GM04504 (cell line): ENCODE measurements at places on chromosomes 12 and 14.

DNA sequence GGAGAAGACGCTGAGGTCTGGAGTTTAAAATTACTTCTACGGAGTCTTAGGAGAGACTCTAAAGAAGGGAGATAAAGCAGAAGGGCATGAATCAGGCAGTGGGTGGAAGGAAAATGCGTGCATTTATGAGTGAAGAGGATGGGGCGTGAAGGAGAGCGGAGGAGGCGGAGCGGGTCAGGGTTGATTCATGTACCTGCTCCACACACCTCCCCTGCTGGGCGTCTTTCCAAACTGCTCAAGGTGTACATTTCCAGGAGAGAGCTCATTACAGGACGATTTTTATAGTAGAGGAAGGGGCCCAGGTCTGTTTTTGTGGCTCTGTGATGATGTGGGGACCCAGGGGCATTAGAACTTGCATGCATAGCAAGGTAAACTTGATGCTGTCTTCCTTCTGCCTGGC is 65.0 kb upstream of the ASPG start:
- DNase-seq: no peak

- DNase-seq: no peak
Observed at GRCh38 chr12:122275459-122275858, 9.2 kb upstream of the VPS33A start.

- DNase-seq: no peak
Observed at GRCh38 chr12:91239481-91239880, 56.9 kb upstream of the DCN start.

- no peak for DNase-seq
Observed at GRCh38 chr12:117013726-117014125, 85.5 kb downstream of the TESC start.

DNA sequence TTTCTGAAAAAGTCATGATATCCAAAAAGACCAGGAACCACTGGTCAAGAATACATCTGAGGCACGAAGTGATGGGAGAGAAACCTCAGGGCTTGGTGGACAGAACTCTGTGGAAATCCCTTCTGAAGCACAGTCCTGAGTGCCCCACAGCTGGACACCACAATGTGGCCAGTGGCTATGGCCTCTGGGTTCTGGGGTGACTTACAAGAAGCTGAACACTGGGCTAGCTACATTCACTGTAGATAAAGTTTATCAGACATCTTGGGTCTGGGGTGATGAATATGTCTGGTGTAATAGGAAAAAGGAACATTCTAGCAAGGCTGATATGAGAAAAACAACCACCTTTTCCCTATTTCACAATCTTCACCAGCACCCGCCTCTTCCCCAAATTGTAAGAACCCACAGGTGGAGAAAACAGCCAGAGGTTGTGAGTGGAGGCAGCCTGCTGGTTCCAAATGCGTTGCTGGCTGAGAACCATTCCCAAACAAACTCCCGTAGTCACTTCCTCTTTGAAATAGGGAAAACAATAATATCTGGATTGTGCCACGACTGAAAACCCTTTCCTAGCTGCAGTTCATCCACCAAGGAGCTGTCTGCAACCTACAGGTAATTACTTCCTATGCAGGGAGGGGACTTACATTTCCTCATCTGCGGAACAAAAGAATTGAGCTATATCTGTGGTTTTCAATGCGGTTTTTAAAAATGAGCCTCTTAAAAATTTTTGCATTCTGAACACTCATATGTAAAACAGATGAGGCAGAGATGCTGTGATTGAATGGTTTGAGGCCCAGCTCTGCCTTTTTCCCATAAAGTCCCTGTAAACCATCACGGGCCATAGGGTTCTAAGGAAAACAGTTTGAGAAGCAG is 193.6 kb downstream of the SLC41A2 start:
- peak; percentile 18 for DNase-seq

- no peak for DNase-seq
Observed at GRCh38 chr12:30191696-30192455, 408.1 kb upstream of the TMTC1 start.

- DNase-seq: no peak
Observed at GRCh38 chr12:3204143-3204542, 127.0 kb downstream of the TSPAN9 start.

GRCh38 chr12:67355428-67356379 is 86.5 kb downstream of the CAND1 start:
- peak; percentile 44 for DNase-seq

DNA sequence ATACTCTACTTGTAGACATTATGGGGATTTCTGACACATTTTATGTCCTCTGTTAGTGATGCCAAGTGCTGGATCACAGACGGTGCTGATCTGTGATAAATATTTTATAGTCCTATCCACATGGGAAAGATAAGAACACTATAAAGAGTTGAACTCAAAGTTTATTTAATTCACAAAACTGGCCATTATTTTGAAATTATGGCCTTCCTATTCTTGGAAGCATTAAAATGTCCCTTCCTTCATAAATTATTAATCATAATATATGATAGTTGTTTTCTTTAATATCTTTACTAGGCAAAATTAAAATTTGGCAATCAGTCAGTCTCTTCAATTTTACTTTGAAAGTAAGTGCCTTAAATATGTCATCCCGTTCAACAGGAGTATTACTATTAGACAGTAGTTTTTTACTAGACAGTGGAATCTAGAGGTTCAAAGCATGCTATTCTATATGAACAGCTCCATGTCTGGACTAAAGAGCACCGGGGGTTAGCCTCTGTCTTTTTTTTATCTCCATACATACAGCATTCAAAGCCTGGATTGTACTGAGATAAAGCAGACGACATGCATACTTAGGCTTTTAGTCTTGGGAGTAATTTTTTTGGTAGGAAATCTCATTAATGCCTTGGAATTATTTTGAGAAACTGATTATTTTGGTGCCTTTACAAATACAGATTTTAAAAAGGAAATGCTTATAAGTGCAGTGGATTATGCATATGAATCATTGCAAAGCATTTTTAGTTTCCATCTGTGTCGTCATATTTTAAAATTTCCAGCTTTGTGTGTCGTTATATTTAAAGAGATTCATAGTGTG is 306.1 kb upstream of the RGS6 start:
- no peak for DNase-seq

- DNase-seq: no peak
Observed at GRCh38 chr14:56390859-56391258, 188.7 kb upstream of the TMEM260 start.

DNA sequence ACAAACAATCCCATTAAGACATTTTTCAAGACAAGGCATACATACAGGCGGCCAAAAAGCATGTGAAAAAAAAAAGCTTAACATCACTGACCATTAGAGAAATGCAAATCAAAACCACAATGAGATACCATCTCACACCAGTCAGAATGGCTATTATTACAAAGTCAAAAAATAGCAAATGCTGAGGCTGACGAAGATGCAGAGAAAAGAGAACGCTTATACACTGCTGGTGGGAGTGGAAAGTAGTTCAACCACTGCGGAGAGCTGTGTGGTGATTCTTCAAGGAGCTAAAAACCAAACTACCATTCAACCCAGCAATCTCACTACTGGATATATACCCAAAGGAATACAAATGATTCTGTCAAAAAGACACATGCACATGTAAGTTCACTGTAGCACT is 216.7 kb downstream of the FOXG1 start:
- DNase-seq: no peak

DNA sequence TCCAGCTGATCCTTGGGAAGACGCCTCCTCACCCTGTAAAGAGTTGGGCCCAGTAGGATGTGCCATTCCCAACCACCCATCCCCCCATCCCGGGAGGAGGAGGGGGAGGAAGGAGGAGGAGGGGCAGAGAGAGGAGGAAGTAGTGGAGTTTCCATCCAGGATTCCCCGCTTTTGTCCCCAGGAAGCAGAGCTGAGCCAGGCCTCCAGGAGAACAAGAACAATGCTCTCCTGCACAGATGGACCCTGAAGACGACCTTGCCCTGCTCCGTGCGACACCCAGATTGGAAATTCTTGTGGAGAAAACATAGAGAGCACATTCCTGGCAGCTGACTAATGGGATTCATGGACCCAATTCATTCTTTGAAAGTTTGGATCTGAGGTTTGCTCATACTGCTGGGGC is 132.3 kb upstream of the CRY1 start:
- no peak for DNase-seq

- DNase-seq: no peak
Observed at GRCh38 chr12:90428881-90429280, 526.1 kb downstream of the CCER1 start.

DNA sequence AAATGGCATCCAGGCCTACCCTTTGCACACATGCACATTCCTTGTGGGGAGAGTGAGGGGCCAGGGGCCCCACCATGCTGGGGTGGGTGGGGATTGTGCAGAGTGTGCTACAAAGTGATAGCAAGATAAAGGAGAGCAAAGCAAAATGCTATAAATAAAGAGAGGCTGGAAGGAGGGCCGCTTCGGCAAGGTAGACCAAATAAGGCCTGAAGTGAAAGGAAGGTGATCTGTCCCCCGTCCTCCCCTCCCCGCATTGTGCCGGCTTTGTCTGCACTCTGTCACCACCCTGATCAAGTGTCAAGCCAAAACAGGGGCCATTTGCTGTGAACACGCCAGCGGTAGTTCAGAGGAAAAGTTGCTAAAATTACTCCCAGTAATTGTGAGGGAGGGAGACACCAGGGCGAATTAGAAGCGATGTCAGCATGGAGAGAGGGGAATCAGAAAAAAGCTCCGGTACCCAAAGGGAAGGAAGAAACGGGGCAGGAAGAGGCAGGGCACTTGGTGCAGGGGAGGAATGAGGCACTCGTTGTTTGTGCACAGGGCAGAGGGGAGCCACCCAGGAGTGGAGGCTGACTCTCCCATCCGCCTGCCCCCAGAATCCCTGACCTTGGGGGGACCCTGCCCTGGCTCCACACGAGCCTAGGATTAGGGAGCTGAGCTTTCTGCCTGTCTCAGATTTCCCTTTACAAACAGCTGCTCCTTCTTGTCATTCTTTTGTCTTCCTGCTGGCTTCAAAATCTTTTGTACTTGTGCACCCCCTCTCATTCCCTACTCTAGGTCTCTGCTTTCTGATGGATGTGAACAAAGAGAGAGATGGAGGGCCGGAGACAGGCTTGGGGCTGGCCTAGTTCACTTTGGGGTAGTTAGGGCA is 2.9 kb upstream of the MYH7 start:
- no peak for DNase-seq

DNA sequence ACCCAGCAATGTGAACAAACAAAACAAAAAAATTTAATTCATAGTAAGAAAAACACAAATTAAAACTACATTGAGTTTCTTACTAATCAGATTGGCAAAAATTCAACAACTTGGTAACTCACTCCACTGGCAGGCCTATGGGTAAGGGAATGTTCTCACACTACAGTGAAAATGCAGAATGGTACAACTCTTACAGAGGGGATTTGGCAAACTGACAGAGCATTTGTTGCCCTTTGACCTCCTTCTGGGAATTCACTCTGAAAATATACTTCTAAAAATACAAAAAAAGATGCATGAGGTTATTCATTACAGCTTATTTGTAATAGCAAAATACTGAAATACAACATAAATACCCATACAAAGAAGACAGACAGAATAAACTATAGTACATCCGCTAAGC is 32.8 kb downstream of the ABCD2 start:
- no peak for DNase-seq

GRCh38 chr14:85252011-85252410 is 277.9 kb upstream of the FLRT2 start:
- peak; percentile 48 for DNase-seq
